Naive thymus-derived CD4-positive, alpha-beta T cell (primary cell): ENCODE measurements at places on chromosomes 1 and 21. TPM values are rescaled to one million over a fixed set of nuclear protein-coding genes. Genes with fewer than 3 reads are reported as not detected.

GRCh38 chr1:2348346-2349325, 42.7 kb downstream of the MORN1 start:
- DNase-seq = no peak

DNA sequence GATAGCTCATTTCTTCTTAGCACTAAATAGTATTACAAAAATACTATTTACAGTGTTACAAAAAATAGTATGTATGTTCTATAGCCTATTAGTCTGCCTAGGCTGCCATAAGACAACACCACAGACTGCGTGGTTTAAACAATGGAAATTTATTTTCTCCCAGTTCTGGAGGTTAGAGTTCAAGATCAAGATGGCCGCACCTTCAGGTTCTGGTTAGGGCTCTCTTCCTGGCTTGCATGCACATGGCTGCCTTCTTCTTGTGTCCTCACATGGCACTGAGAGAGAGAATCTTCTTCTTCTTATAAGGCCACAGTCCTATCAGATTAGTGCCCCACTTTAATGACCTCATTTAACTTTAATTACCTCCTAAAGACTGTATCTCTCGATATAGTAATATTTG, 4.1 kb downstream of the ATF6 start:
- no peak for DNase-seq

DNA sequence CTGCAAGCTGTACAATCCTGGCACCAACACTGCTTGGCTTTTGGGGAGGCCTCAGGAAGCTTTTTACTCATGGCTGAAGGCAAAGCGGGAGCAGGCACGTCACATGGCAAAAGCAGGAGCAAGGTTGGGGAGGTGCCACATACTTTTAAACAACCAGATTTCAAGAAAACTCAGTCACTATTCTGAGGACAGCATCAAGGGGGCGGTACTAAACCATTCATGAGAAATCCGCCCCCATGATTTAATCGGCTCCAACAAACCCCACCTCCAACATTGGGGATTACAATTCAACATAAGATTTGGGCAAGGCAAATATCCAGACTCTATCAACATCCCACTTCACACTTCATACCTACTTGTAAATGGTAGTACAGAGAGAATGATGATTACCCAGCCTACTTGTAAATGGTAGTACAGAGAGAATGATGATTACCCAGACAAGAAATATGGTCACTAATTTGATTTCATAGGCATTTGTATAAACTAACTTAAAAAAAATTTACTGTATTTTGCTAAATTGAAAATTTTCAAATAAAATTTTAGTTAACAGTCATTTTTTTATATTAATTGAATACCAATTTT, 24.9 kb downstream of the ATP5PF start:
- DNase-seq = no peak

- no peak for DNase-seq
Measured at GRCh38 chr1:228876187-228876586, 140.9 kb downstream of the RHOU start.

GRCh38 chr1:75412616-75413015, 198.3 kb downstream of the SLC44A5 start:
- no peak for DNase-seq

DNA sequence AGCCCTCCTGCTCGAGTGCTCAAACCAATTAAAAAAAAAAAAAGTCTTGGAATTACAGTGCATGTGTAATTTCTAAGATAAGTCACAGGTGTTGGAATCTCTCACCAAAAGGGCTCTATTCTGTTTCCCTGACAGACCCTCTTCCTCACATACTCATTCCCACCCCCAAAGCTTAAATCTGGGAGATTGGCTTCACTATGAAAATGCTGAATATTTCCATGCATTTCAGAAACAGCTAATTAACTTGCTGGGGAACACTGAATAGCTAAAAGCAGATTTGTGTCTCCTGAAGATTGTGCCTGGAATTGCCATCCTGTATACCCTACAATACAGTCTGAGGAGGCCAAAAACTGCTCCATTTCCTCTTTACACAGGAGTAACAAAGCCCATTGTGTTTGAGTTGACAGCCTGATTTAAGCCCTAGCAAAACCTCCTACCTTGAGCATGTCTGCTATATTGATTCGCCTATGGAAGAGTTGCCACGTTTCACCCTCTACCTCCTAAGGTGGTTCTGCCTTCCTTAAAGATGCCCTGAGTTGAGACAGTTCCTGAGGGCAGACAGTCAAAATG, 1.4 kb upstream of the PIK3R3 start:
- DNase-seq = no peak

- no peak for DNase-seq
Measured at GRCh38 chr21:14072761-14073535, 137.8 kb downstream of the LIPI start.

- DNase-seq = no peak
Measured at GRCh38 chr1:115158181-115158580, 68.9 kb upstream of the TSPAN2 start.

The S100A10 gene
- total RNA-seq = 143 TPM

The NPHP4 gene
- total RNA-seq = 19.2 and 20.6 TPM in 2 replicates

GRCh38 chr1:43274804-43275180, 5.0 kb downstream of the TMEM125 start:
- no peak for DNase-seq

GRCh38 chr1:36516372-36517010, 33.8 kb upstream of the CSF3R start:
- DNase-seq = peak; percentile 17

- no peak for DNase-seq
Measured at GRCh38 chr1:20136249-20136648, 2.9 kb upstream of the PLA2G2F start.

DNA sequence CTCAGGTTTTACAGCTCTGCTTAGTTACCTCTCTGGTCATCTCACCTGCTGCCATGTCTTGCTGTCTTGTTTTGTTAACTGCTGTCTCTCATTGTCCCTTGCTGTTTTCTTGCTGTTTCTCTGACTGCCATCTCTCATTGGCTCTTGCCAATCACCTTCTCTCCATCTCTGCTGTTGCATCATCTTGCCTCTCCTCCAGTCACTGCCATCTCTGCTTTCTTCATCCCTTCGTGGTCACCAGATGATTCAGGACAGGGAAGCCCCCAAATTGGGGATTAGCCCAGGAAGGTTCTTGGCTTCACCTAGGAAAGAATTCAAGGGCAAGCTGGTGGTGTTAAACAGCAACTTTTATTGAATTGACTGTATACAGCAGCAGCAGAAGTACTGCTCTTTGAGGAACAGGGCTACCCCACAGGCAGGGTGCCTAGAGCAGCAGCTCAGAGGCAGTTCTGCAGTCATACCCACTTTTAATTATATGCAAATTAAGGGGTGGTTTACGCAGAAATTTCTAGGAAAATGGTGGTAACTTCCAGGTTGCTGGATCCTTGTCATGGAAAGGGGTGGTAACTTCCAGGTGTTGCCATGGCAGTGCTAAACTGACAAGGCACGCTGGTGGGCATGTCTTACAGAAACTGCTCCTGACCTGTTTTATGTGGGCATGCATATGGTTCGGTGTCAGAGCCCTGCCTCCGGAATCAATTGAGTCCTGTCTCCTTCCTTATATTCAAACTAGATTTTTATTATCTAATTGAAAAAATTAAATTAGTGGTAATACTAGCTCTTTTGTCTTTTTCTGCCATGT, 33.4 kb downstream of the SUCO start:
- no peak for DNase-seq
